ENCODE measurements at places on chromosomes 4 and X.

GRCh38 chr4:122875949-122876348 lies 46.4 kb downstream of the NUDT6 start:
- no peak for DNase-seq

DNA sequence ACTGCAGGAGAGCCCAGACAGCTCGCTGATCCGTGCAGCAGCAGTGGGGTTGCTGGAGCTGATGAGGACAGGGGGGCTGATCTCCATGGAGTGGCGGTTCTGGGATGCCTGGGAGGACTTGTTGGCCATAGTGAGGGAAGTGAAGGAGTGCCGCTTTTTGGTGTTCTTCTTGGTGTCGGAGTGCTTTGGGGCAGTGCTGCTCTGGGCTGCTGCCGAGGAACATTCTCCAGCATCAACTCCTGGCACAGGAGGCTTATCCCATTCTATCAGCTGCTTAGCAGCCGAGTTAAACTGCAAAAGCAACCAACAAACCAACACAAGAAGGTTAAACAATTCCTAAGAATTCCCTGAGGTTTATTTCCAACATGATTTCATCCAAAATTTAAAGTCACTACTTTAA lies 126.3 kb upstream of the CBR4 start:
- no peak for DNase-seq

GRCh38 chr4:93018806-93019205 lies 715.0 kb downstream of the GRID2 start:
- DNase-seq, result no peak

DNA sequence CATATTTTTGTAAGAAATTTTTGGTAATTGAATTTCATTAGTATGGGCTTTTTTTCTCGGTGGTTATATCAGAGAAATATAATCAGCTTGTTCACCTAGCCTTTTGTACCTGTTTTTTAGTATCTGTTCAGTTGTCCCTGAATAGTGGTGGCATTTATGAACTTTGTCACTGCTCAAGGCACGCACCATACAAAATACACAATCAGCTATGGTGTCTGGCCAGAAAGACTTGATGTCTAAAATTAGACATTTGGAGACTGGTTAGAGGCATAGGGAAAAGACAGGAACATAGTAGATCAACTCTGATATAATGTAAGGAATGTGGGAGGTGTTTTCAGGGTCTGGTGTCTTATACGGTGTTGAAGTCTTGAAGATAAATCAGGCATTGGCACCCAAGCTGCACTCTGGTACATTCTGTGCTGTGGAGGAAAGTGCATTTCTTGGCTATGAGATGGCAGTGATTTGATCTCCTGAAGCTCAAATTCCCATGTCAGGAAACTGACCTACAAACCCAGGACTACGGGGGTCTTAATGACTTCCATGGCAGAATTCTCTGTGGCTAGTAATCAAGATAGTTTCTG lies 3.6 kb downstream of the ART3 start:
- DNase-seq, result no peak

GRCh38 chr4:62399242-62399641 lies 1199.1 kb downstream of the ADGRL3 start:
- DNase-seq, result no peak

DNA sequence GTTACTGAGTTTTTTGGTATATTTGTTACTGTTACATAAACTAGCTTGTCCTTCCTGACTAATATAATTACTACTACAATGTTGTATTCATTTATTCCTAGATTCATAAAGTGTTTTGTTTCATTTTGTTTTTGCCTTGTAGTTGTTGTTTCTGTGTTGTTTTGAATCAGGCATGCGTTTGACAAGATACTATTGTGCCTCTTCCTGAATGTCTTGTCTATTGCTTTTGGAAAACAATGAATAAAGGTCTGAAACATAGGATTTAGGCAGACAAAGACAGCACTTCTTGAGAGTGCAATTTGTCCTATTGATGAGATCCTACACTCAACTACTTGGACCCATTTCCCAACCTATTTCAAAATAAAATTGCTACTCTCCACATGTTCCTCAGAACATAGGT lies 630.4 kb upstream of the BOD1L1 start:
- no peak for DNase-seq

DNA sequence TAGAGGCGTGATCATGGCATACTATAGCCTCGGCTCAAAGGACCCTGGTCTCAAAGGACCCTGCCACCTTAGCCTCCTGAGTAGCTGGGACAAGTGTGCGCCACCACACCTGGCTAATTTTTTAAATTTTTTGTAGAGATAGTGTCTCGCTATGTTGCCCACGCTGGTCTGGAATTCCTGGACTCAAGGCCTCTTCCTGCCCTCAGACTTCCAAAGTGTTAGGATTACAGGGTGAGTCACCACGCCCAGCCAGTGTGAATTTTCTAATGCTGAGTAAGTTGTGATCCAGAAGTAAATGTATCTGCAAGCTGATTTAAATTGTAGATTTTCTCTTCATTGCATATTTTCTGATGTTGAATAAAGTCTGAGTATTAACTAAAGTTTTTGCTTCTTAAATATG lies 2.6 kb upstream of the ZNF674 start:
- DNase-seq, result peak; percentile 75

GRCh38 chr4:176340871-176341685 lies 21.3 kb downstream of the SPCS3 start:
- DNase-seq, result peak; percentile 75

DNA sequence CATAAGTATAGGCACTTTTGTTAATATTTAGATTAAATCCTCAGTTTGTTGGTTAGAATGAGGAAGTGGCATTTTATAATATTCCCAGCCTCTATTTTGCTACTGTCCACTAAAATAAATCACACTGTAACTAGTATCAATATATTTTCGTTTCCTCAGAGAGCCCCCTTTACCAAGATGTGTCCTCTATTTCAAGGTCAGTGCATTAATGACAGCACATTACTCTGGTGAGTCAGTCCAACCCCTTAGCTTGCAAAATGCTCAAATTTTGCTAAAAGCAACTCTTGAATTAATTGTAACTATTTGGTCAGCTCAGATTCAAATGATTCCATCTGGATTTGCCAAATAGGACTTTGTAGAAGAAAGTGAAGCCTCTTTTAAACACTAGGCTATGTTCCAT lies 199.3 kb downstream of the PDHA2 start:
- DNase-seq, result no peak

DNA sequence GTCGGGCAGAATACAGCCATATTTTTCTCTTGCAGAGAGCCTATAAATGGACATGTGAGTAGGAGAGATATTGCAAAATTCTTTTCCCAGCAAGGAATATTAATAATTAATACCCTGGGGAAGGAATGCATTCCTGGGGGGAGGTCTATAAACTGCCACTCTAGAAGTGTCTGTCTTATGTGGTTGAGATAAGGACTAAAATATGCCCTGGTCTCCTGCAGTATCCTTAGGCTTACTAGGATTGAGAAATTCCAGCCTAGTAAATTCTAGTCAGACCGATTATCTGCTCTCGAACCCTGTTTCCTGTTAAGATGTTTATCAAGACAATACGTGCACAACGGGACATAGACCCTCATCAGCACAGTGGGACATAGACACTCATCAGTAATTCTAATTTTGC lies 872.6 kb downstream of the FSTL5 start:
- DNase-seq, result no peak

DNA sequence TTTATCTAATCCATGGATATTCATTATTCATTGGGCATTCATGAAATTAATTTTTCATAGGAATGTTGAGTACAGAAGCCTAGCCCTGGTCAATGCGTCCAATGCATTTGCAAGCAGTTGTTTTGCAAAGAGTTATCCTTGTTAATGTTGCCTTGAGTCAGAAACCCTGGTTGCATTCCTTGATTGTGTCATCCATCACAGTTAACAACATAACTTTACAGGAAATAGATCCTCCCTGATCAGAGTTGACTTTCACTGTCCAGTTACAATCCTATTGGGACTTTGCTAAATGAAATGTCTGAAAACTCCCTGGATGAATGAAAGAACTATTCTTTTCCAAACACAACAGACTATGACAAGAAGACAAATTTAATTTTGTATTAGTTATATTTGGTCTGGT lies 924.3 kb upstream of the SLIT2 start:
- DNase-seq, result peak; percentile 37

- peak; percentile 89 for DNase-seq
Observed at GRCh38 chr4:83535520-83536361, at the start of gene GPAT3. Gene GPAT3, plus strand, starts transcription at chr4:83536108. Its CDS starts 515 bp downstream, at chr4:83536623.

- no peak for DNase-seq
Observed at GRCh38 chr4:143421609-143422008, 84.9 kb downstream of the GAB1 start.

DNA sequence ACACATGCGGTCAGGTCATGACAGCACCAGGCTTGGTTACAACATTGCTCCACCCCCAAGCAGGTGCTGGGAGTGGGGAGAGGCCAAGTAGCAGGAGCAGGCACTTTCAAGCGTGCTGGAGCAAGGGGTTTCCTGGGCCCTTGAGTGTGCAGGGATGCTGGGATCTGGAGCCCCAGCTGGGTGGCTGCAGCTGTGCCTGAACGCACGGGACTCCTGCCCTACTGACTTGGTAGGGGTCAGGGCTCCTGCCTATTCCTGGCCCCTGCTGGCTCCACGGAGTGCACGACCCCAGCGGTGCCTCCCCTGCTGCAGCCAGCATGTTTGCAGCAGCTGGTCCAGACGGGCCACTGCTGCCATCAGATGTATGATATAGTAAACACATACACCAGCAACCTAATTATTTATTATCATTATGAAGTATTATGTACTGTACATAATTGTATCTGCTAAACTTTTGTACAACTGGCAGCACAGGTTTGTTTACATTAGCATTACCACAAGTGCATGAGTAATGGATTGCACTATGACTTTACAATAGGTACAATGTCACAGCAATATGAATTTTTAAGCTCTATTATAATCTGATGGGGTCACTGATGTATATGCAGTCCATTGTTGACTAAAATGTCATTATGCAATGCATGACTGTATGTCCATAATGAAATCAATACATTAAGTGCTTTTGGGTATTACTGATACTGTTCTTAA lies 620.6 kb downstream of the RAPGEF2 start:
- DNase-seq, result no peak

DNA sequence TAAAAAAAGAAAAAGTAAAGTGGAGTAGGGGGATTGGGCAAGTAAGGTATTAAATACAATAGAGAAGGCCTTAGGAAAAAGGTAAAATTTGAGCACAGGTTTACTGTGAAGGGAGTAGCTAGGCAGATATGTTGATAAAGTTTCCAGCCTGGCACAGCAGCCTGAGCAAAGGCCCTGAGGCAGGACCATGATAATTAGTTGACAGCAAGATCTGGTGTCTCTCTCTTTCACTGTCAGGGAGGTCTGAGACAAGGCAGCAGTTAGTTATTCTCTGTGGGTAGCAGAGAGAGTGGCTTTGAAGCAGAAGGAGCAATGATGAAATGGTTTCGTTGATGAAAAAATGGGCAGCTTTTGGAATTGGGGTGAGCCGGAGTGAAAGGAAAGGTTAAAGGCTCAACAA lies 119.5 kb downstream of the KDR start:
- DNase-seq, result no peak

DNA sequence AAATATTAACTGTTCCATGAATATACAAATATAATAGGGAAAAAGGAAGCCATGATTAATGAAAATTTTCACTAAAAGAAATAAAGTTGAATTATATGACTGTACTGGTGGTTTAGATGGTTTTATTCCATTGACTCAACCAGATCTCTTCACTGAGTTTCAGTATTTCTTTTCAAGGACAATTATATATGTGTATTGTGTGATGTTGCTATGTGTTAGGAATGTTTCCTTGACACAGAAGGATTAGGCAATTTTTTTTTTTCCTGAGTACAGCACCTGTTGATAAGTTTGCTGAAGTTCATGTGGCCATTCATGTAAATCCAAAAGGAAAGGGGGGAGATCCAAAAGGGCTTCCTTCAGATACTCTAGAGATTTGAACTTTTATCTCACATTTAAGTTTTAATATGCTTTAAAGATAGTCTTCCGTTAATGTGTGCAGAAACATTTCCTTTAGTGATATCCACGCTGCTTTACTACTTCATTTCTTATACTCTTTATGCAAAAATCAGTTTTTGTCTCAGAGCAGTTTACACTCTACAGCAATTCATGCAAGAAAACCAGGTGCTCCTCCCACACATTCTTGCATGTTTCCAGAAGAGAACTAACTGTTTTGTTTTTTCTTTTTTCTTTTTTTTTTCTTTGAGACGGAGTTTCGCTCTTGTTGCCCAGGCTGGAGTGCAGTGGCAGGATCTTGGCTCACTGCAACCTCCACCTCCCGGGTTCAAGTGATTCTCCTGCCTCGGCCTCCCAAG lies 249.1 kb downstream of the RPA4 start:
- DNase-seq, result peak; percentile 18

GRCh38 chr4:124904723-124905388 lies 192.3 kb upstream of the ANKRD50 start:
- no peak for DNase-seq

- no peak for DNase-seq
Observed at GRCh38 chrX:48683411-48683982, at the start of gene WAS. Gene WAS, plus strand, starts transcription at chrX:48683799. Its CDS starts 55 bp downstream, at chrX:48683854.

- no peak for DNase-seq
Observed at GRCh38 chr4:188550296-188550695, 411.1 kb downstream of the TRIML1 start.

GRCh38 chr4:76504613-76505465 lies 69.8 kb downstream of the SHROOM3 start:
- peak; percentile 65 for DNase-seq

DNA sequence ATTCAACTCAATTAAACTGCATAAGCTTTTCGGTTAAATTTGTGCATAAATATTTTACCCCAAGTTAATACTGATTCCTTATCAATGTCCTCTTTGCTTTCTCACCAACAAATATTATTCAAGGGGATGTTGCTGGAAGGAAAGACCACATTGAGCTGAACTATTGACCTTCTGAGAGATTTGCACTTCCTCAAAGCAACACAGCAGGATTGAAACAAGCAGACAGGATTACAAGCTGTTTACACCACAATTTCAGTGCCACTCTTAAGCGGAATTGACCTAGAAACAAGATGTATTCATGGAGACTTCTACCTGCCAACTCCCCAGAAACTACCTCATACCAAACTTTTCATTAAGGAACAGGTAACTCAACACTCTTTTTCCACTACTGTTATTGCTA lies 96.5 kb upstream of the DUSP21 start:
- DNase-seq, result no peak

GRCh38 chrX:44915361-44915868 lies 42.4 kb downstream of the KDM6A start:
- peak; percentile 73 for DNase-seq

- no peak for DNase-seq
Observed at GRCh38 chrX:45077748-45078424, 122.8 kb downstream of the DIPK2B start.

DNA sequence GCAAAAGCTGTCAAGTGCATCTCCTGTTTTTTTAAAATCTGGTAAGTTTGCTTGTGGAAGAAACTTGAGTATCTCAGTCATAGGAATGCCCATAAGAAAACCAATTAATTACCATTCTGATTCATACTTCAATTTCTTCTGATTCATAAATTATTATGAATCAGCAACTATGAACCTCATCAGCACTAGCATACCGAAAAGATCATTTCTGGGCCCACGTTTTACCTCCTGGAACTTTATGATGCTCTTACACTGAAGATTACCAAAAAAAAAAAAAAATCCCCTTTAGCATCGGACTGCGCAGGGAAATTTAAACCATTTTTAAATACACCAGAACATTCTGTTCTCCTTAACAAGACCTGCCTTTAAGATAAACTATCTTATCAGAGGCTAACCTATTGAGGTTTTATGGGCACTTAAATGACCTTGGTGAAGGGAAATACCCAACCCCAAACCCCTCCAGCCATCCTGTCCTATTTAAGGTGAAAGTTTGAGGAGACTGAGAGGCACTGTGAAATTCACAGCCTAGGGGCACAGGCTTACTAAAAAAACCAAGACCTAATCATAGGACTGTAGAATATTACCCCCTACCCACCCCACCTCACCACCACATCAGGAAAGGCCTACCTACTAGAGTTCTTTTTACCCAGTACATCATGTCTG lies 38.2 kb upstream of the ABCG2 start:
- peak; percentile 32 for DNase-seq

GRCh38 chrX:48461830-48462229 lies 8.2 kb downstream of the SLC38A5 start:
- no peak for DNase-seq

Data from fibroblast of villous mesenchyme (primary cell).